Activated T-cell treated with anti-CD3 and anti-CD28 coated beads, Interleukin-2, amount 50 U/mL, for 4 hours (primary cell): ENCODE measurements at places on chromosomes 5 and 9. TPM values are rescaled to one million over a fixed set of nuclear protein-coding genes. Genes with fewer than 3 reads are reported as not detected.

DNA sequence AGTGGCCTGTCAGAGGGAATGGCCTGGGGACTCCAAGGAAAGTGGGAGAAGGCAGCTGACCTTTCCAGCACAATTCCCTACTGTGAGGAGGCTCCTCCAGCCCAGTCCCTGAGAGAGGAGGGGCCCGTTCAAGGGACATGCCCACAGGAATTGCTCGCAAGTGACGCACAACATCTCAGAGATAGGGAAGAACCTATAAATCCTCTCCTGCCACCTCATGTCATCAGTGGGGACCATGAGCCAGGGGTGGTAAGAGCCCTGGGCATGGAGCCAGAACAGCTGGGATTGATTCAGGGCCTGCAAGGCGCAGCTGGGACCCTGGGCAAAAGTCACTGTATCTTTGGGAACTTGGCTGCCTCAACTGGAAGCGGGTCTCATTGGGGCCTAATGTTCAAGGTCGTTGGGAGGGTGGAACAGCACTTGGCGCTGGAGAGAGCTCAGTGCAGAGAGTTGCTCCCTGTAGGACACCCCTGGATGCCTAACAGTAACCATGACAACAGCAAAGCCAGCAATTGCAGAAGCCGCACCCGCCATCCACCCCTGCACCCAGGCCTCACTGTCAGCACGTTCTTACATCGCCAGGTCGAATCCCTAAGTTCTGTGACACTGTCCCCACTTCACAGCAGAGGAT lies 41.3 kb upstream of the ORM1 start:
- no peak for DNase-seq

- no peak for DNase-seq
These were observed 53.1 kb upstream of the TYRP1 start for GRCh38 chr9:12640016-12640587.

DNA sequence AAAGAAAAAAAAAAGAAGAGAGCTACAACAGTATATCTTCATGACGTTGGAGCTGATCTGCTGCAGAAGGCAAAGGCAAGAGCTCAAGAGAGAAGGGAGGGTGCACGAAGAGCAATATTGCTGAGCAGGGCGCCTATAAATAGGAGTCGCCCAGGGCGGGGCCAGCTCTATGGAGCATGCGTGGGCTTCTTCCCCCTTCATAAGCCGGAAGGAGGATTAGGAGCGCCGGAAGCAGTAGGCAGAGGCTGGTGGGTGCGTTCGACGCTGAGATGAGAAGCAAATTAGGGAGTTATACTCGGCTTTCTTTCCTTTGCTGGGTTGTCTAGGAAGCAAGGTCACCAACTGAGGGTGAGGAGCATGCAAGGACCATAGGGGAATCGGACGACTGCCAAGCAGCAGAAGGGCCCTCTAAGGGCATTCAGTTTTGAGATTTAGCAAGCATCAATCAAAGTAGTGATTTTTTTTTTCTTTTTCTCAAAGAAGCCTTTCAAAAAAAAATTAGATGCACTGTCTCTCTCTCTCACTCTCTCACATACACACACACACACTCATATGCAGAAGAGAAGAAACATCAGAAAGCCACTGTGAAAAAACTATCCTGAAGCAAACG lies 496.7 kb downstream of the ENC1 start:
- no peak for DNase-seq

DNA sequence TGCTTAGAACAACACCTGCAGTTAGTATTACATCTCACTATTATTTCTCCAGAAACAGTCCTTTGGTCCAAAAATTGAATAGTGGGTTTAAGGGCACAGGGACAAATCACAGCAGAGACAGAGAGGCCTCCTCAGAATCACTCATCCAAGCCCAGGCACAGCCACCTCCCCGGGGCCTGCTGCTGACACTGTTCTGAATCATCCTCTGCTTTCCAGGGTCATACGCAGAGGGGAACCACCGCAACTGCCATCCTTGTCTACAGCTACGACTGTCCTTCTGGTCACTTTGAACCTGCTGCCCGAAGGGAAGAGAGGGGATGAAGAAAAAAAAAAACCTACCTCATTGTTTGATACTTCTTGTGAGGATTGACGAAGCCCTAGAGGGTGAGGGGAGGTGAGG lies 35.3 kb upstream of the MAN2A1 start:
- no peak for DNase-seq

GRCh38 chr5:43432486-43433375 lies 20.5 kb upstream of the CCL28 start:
- no peak for DNase-seq

DNA sequence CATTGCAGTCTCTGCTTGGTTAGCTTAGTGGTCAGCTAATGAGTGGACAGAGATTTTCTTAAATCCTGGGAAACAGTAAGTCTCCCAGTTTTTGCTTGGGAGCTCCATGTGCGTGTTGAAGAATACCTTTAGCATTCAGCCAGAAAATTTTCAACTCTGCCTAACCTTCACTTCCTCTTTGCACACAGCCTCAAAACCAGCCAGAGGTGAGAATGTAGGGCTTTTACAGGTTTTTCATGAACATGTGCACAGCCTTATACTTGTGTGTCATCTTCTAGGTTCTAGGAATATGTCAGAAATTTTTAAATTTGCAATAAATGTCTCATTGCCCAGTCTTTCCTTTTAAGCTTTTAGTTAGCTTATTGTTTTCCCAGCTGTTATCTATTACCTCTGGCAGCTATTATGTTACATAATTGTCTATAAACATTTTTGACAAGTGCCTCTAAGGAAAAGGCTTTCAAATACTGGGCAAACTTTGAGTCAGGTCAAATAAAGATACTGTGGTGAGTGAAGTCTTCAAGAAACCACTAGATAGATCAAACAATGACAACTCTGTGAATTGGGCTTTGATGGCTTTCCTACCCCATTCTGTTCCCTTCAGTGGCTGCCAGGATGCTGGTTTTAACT lies 12.7 kb downstream of the ADGRV1 start:
- DNase-seq: no peak

DNA sequence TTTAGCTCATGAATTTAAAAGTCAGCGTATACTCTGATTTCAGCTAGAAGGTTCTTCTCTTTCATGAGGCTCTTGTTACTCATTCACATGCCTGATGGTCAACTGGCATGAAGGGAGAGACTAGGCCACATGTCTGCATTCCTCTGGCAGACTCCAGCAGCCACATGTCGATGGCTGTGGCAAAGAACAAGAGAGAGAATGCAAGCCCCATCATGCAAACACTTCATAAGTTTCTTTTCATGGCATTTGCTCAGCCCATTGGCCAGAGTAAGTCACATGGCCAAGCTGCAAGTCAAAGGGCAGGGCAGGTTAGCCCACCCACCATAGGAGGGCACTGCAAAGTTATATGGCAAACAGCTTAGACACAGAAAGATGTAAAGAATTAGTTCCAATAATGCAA lies 5.4 kb downstream of the KCNV2 start:
- no peak for DNase-seq

DNA sequence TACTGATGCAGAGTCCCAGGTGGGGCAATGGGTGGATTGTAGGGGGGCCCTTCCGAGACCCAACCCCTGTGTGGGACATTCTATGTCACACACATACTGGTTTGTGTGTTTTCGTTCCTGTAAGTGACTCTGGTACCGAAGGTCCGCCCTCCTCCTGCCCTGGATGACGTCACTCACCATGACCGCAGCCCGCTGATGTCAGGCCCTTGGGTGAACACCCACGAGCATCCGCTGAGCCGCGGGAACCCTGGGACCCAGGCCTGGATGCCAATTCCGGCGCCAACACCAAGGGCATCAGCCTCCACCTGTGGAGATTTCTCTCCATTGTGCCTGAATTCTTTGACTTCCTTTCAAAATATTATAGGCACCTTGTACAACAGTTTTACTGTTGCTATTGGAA lies 184.3 kb downstream of the MTRR start:
- no peak for DNase-seq

DNA sequence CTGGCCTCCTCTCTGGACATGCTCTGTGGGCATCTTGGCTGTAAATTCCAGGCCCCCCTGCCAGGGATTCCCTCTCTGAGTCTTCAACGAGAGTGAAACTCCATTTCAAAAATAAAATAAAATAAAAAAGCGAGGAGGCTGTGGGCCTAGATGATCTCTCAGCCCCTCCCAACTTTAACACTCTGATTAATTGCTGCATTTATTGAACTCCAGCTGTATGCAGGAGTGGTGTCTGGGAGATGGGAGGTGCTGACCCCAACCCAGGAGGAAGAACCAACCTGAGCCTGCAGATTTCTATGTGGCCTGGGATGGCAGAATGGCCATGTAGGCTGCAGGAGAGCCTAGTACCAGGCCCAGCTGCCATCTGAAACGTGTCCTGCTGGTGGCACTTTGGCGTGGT lies 154.5 kb upstream of the IER5L start:
- no peak for DNase-seq

GRCh38 chr5:107032629-107033028 lies 638.1 kb downstream of the EFNA5 start:
- DNase-seq: no peak

- no peak for DNase-seq
These were observed 3.5 kb downstream of the CCNB1 start for GRCh38 chr5:69170495-69170894.

DNA sequence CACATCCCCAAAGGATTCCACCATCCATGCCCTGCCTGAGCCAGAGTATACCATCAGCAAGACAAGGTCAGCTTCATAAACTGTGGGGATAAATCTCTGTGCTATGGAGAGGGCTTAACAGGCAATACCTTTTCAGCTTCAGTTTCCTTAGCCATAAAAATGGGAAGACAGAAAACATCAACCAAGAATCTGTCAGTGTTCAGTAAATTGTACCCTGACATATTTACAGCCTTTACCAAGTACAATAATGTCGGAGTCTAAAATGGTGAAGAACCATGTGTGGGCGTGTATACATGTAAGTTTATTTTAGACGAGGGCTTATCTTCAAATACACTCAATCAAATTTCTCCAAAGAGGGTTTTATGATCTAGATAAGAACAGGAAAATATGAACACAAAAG lies 94.7 kb downstream of the ELAVL2 start:
- DNase-seq: no peak

DNA sequence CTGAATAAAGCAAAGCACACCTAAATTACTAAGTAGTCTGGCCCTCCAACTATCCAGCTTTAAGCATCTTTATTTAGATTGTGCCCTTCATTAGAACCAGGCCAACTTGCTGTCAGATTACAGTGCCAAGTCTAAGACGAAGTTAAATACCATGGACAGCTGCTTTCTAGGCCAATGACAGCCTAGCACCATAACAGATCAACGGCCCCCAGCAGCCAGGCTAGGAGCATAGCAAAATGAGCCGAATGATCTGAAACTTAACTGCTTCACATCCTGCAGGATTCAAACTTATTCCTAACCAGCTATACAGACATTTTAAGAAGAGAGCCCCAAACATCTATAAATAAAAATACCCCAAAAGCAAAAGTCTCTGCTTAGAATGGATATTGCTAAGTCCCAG lies 6.8 kb downstream of the SLC24A2 start:
- DNase-seq: no peak

DNA sequence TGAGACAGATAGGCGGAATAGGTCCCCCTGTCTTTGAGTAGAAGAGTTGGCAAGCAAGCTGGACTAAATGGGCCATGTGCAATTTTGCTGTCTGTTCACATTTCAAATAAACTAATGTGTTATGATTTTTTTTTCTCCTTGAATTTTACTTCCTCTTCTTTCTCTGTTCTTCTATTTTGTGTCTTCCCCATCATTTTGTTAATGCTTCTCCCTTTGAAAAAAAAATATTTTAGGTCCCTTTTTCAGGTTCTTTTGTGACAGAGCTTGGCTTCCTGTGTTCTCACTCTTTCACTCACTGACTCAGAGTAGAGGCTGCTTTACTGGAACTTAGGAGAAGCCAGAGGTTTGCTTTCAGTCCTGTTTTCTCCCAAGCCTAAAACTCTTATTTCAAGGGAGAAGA lies 48.1 kb downstream of the PTCD2 start:
- DNase-seq: no peak

DNA sequence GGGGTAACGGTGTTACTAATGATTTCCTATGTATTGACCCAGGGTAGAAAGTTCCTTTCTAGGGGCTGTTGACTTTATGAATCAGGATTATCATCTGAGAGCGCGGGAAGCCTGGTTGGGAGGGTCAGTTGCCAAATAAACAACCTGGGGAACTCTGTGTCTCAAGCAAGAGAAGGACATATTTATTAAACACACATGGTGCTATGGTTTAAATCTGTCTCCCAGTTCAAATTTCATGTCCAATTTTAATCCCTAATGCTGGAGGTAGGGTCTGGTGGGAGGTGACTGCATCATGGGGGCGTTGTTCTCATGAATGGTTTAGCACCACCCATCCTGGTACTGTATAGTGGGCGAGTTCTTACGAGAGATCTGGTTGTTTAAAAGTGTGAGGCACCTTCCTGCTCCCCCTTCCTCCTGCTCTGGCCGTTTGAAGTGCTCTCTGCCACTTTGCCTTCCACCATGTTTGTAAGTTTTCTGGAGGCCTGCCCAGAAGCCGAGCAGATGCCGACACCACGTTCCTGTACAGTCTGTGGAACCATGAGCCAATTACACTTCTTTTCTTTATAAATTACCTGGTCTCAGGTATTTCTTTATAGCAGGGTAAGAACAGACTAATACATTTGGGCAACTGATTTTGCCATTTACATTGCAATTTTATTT lies 19.7 kb upstream of the GAS1 start:
- no peak for DNase-seq

DNA sequence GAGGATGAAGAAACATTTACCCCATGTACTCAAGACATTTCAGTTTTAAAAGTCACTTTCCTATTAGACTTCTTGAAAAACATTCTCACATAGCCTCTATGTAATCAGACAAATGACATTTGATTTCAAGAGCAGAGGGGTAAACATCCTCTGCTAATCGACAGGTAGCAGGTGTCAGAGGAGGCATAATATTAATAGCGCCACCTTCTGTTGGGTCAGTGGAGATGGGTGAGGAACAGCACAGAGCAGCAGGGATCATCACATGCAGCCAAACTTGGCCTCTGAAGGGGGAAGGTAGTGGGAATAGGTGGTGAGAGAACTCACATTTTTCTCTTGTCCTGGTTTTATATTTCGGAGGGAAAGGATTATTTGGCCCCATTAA lies 3.3 kb upstream of the LSM11 start:
- DNase-seq: no peak

GRCh38 chr5:179816796-179817469 lies 3.8 kb upstream of the SQSTM1 start:
- DNase-seq: no peak

Gene NELFB
- total RNA-seq: 73.5 TPM

Gene PCDHA6
- total RNA-seq: not detected

Gene SLCO6A1
- not detected for total RNA-seq

Gene PRUNE2
- not detected for total RNA-seq

Gene CLK4
- 23.1 TPM for total RNA-seq

Gene PCDHB7
- total RNA-seq: not detected

Gene ABCA2
- total RNA-seq: 14.3 TPM

Gene NEURL1B
- 0.03 TPM for total RNA-seq

Gene DPYSL3
- 0.21 TPM for total RNA-seq

Gene S100Z
- total RNA-seq: not detected
